Activated CD4-positive, alpha-beta T cell treated with anti-CD3 and anti-CD28 coated beads, Interleukin-2, amount 10 ng/mL, durations not matched to agents 24 days and 14 days (primary cell): ENCODE measurements at places on chromosomes 2 and 18.
A peak's percentile ranks its signal among the peaks of the same experiment; 100 is the strongest.

- DNase-seq, result no peak
Measured at GRCh38 chr2:144550911-144551310, 31.0 kb upstream of the ZEB2 start.

GRCh38 chr2:146734042-146734820 is 1110.6 kb upstream of the ACVR2A start:
- DNase-seq, result no peak

GRCh38 chr18:33812186-33812585 is 234.2 kb downstream of the ASXL3 start:
- DNase-seq, result no peak

- no peak for DNase-seq
Measured at GRCh38 chr2:15472876-15473275, 88.3 kb downstream of the NBAS start.

DNA sequence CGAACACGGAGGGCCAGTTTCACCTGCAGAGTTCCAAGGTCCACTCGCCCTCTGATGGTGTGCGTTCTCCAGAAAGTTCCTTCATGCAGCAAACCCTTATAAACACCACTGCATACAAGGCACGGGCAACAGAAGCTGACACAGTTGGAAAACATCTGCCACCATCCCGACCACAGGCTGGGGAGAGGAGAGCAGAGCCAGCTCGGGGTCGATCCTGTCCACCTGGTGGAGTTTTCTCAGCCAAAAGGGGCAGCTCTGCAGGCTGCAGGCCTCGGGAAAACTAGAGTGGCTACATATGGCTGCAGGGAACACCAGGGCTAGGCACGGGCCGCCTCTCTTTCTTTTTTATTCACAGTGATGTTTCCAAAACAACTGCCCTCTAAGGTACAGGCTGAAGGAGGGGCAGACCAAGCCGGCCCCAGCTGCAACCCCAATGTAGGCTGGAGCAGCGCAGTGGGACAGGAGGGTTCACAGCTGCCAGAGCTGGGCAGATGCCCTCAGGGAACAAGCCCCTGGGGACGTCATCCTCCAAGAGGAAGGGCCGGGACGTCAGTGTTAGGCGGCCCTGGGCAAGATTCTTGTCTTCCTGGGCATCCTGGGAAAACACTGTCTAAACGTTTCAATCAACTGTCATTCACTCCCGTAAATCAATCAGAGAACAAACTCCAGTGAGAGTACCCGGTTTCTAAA is 274.7 kb downstream of the TWIST2 start:
- no peak for DNase-seq

GRCh38 chr2:233443511-233444183 is 89.4 kb downstream of the DGKD start:
- DNase-seq, result peak; percentile 93

- DNase-seq, result no peak
Measured at GRCh38 chr2:219215871-219216534, 2.8 kb downstream of the ABCB6 start.

DNA sequence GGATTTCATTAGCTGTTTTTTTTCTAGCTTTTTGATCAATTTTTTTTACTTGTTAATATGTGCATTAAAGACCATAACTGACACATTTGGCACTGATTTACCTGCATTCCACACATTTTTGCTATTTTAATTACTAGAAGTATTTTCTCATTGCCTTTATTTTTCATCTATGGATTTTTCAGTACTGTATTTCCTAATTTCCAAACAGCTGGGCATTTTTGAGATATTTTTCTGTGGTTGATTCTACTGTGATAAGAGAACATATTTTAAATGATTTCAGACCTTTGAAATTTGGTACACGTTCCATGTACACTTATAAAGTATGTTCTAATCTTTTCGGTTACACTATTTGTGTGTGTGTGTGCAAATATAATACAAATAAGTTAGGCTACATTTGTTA is 135.3 kb downstream of the PARD3B start:
- no peak for DNase-seq

DNA sequence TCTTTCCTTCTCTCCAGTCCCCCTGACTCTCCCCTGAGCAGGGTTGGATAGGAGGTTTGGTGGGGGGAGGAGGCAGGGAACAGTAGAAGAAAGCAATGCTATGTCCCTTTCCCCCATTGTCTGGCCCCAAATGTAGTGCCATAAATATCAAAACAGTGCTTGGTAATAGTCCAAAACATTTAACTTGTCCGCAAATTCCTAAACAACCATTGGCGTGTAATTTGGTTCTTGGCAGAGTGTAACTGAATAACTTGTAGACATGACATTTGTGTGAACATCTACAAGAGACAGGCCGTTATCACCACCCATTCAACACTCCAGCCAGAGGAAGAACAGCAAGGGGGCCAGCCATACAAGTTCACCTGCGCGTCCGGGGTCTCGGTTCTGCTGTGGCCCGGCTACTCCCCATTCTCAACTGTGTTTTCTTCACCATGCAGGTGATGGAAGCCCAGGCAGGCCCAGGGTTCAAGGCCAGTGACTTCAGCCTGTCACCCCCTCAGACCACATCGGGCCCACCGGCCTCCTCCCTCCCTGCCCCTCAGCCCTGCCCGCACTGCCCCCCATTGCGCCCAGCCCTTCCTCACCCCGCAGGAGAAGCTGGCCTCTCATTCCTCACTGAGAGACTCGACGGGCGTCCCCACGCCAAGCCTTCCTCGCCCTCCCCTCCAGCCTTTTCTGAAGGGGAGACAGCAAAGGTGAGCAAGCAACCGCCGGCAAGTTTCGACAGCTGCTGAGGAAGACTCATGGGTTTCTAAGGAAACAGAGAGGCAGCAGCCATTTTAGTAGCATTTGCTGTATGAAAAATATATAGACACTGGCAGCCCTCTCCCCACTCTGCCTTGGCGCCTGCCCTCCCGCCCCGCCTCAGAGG is 699 bp upstream of the RAPGEF4 start:
- no peak for DNase-seq

DNA sequence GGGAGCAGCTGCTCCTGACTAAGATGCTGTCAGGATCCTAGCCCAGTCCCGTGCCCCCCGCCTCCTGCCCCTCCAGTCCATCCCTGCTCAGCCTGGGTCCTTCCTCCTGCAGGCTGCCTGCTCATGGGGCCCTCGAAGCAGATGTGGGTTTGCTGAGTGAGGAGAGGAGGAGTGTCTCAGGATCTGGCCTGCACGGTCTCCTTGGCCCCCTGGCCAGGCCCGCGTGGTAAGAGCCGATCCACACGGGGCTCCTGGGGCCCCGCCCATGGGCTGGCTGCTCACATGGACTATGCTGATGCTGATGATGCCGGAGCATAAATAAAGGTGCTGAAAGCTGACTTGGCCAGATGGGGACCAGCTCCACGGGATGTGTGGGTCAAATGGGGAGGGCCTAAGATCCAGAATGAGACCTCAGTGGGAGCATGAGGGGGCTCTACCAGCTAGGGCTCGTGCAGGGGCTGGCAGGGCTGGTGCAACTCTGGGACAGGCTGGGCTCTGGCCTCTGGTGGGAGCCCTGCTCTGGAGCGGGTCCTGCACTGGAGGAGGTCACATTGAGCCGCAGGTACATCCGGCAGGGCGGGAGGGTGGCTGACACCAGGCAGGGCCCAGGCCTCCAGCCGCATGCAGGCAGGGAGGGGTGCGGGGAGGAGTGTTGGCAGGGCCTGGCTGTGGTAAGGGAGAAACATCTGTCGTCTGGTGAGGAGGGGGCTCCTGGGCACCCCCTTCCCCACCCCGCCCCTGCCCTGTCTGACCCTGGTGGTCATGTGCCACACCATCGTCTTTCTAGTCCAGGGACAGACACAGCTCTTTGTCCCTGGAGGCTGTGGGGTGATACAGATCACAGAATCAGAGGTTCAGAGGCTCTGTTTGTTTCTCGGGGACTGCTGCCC is 275.3 kb upstream of the HDAC4 start:
- no peak for DNase-seq

- DNase-seq, result no peak
Measured at GRCh38 chr18:22882084-22882483, 51.0 kb upstream of the RBBP8 start.

DNA sequence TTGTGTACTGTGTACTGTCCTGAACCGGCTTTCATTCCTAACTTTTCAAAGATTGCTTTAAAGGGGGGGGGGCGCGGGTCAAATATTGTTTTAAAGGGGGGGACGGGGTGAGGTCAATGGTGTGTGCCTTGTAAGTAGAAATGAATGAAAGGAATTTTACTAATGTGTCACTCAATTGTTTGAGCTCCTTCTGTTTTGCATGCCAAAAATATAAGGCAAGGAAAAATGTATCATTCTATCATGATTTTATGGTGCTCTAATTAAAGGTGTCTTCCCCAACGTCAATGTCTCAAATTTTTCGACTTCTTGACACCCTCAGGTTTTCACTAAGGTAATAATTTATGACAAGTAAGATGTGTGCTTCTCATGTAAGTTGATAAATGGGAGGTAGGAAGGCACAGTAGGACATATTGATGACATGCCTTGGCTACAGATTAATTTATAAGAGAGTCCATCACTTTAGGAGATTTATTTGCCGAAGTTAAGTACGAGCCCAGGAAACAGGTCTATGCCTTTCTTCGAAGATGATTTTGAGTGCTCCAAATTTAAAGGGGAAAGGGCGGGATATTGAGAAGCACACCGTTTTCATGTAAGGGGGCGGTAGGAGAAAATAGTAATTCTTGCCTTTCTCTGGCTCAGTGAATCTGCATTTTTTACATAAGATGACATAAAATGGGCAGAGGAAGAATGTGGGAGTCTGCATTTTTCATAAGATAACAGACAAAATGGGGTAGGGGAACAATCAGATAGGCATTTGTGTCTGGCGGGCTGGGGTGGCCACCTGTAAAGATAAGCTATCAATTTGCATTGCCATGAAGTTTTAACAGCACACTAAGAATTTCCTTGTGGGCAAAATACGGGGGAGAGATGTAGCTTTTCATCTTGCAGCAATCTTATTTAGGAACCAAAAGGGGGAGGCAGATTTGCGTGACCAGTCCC is 1.2 kb upstream of the TRAPPC8 start:
- DNase-seq, result no peak

DNA sequence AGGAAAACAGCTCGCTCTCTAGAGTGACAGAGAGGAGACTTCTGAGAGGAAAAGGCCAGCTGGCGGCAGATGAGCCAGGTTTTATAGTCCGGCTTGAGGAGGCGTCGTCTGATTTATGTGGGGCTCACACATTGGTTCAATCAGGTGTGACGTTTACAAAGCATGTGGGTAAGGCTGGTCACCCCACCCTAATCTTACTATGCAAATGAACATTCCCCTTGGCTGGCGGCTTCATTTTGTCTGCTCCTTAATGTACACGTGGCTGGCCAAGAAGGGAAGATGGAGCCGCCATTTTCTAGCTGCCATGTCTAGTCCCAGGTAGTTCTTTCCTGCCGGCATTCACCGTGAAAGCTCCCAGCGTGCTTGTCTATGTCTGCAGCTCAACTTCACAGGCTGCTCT is 299.1 kb upstream of the SPRED2 start:
- no peak for DNase-seq

DNA sequence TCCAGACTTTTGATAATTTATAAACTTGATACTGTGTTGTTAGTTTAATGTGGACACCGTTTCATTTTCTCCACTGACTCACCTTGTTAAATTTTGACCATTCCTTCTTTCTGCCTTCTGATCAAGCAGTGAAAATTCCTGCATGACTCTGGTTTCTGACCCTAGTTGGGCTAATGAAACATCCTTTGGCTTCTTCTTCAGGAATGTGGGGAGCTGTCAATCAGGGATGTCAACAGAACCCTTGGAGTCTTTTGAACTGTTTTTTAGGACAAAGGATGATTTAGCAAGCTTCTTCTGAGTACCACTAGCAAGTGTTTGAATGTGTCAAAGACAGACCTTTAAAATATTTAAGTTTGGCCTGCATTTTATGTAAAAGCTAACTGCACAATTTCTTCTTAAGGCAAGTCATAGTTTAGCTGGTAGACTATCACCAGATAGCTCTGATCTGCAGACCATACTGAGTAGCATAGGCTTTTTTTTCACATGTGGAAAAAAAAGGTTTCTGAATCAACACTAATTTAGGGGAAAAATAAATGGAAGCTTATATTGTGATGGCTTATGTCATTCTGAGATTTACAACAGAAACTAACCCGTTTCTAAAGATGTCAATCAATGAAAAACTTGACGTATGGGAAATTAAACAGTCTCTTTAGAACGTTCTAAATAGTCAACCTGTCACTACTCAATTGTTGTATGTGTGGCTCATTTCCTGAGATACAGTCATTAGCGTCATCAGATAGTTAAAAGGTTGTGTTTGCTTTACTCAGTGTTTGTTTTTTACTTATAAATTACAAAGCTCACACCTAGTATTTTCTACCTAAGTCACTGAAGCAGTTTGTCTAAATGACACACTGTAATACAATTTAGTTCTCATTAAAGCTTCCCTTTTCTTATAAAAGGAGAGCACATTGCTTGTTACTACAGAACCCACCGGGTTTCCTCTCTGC is 311.4 kb downstream of the PTPRM start:
- DNase-seq, result no peak

- DNase-seq, result no peak
Measured at GRCh38 chr2:159129269-159129668, 157.2 kb downstream of the WDSUB1 start.

GRCh38 chr2:160324161-160324800 is 124.2 kb upstream of the ITGB6 start:
- DNase-seq, result peak; percentile 79

DNA sequence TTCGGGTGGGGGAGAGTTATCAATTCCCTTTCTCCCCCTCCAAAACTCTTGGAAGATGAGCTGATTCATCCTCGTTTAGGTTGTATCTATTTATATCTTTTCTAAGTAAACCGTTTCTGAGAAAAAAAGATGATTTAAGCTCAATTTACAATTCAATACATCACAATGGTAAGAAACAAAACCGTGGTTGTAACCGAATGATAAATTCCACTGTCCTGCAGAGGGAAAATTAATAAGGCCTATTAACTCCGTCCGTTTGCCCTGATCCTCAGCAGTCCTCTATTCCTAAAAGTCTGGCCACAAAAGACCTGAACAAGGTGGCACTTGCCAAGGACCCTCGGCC is 286.2 kb downstream of the TCF4 start:
- no peak for DNase-seq

- DNase-seq, result no peak
Measured at GRCh38 chr2:223460209-223460608, 142.0 kb downstream of the SCG2 start.

DNA sequence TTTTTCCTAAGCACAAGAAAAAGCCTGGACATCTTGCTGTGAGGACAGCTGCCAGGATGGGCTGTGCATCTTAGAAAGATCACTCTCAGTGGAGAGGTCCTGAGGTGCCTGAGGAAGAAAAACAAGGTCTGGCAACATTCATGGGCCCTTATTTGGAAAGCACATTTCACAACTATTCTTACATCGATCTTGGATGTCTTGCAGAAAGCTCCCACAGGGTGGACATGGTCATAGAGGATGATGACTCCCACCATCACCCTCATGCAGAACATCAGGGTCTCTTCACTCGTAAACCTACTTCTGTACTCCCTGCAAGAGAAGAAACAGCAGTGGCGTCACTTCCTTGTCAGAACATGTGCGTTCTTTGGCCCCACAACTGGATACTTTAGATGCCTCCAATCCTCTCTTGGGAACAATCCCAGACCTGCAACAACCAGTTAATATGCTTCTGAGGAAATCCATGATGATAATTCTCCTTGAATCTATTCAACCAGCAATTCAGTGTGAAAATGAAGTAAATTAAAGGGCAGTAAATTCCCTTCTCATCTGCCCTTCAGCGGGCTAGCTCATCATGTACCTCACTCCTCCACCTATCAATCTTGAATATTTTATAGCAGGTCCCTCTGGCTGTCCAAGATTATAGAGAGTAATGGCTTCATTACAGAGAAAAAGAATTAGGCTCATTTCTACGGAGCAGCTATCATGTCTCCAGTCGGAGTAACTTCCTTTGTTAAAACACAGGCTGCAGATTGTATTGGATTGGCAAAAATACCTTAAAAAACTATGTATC is 106.2 kb downstream of the CYRIA start:
- no peak for DNase-seq
